ENCODE measurements at places on chromosomes 5 and 9.

- DNase-seq: peak; percentile 31
Observed at GRCh38 chr9:29806937-29807618, 2233.8 kb upstream of the C9orf72 start.

DNA sequence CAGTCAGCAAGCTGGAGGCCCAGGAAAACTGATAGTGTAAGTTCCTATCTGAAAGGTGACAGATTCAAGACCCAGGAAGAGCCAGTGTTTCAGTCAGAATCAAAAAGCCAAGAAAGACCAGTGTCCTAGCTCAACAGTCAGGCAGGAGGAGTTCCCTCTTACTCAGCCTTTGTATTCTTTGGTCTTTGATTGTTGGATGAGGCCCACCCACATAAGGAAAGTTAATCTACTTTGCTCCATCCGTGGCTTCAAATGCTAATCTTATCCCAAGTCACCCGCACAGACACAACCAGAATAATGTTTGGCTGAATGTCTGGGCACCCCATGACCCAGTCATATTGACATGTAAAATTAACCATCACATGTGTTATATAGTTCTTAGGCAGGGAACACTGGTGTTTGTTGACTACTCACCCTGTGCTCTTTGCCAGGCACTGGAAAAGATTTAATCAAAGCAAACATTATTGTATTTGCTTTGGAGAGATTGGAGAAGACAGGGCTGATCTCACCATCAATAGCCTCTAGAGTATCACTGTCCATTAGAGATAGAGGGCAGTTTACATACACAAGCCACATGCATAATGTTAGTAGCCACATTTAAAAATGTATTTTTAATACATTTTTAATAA is 96.3 kb upstream of the KCNN2 start:
- DNase-seq: no peak

DNA sequence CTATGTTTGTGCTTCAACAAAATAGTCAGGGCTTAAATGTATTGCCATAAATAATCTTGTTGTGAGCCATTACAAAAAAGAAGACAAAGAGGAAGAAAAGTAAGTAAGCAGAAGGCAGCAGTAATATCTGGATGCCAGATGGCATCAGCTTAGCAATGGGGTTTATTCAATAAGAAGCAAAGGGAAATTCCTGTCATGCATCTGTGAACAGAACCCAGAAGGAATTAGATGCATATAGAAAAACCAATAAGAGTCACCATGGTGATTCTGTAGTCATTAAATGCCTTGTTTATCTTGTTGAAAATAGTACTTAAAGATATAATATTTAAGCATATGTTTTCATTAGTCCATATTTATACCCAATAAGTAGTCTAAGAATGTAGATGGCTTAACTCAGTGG is 216.0 kb downstream of the ADAMTSL1 start:
- peak; percentile 50 for DNase-seq

DNA sequence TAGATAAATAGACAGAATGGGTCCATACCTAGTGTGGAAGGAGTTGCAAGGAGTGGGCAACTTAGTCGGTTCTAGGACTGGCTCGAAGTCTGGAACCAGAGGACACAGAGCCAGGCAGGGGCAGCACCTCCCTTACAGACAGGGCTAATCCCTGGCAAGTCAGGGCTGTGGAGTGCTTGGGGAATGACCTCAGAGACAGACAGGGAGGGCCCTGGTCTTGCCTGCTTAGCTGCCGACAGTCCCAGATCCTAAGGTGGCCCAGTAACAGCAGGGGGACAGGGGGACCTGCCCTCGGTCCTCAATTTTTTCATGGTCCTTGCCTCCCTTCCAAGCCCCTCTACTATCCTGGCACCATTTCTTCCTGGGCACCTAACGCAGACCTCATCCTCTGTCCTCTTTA is 222.4 kb upstream of the TNC start:
- DNase-seq: no peak

DNA sequence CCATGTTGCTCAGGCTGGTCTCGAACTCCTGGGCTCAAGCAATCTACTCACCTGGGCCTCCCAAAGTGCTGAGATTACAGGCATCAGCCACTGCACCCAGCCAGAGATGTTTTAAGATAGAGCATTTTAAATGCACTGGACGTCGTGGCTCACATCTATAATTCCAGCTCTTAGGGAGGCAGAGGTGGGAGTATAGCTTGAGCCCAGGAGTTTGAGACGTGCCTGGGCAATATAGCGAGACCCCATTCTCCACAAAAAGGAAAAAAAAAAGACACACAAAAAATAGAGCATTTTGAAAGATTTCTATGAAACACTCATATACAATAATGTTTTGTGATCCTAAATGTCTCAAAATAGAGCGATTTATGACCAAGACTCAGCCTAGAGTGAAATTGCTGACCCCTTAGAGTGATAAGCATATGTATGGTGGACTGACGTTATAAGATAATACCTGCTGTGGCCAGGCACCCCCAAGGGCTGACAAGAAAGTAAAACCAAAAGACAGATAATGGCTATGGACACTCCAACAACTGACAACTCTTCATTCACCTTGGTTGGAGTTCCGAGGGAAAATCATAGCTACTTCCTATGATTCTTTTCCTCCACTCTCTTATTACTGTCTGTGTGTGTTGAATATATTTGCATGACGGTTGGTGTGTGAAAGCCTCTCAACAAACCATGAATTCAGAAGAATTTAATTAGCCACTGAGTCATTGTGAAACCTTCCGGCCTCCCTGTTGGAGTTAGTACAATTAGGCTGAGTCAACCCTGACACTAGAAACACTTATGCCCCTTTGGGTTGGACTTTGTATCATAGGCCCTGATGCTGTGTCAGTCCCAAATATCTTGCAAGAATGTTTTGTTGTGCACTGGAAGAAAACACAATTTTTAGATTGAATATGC is 526.5 kb upstream of the NUDT12 start:
- peak; percentile 22 for DNase-seq

- no peak for DNase-seq
Observed at GRCh38 chr9:14061936-14062585, 251.9 kb downstream of the NFIB start.

DNA sequence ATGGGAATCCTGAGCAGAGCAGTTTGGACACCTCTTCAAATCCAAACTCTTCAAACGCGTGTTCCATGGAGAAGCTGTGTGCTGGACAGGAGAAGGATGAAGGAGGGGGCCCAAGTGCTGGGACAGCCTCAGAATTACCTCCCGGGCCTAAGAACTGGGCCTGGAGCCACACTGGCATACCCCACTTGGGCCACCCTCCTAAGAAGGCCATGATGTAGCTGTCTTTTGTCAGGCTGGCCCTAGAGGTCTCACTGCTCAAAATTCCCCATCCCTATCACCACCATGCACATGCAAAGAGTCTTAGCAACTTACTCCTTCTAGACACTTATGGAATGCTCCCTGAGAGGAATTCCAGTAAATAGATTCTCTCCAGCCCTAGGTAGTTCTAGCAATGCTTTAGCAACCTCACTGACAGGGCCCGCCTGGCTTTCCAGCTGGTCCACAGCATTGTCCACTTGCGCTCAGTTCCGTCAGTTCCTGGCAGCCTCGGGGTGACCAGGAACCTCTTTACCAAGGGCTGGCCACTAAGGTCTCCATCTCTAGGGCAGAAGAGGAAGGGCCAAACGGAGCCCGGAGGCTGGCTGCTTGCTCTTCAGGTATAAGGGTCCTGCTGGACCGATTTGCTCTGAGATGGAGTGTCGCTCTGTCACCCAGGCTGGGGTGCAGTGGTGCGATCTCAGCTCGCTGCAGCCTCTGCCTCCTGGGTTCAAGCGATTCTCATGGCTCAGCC is 75.3 kb downstream of the RGS3 start:
- DNase-seq: no peak

DNA sequence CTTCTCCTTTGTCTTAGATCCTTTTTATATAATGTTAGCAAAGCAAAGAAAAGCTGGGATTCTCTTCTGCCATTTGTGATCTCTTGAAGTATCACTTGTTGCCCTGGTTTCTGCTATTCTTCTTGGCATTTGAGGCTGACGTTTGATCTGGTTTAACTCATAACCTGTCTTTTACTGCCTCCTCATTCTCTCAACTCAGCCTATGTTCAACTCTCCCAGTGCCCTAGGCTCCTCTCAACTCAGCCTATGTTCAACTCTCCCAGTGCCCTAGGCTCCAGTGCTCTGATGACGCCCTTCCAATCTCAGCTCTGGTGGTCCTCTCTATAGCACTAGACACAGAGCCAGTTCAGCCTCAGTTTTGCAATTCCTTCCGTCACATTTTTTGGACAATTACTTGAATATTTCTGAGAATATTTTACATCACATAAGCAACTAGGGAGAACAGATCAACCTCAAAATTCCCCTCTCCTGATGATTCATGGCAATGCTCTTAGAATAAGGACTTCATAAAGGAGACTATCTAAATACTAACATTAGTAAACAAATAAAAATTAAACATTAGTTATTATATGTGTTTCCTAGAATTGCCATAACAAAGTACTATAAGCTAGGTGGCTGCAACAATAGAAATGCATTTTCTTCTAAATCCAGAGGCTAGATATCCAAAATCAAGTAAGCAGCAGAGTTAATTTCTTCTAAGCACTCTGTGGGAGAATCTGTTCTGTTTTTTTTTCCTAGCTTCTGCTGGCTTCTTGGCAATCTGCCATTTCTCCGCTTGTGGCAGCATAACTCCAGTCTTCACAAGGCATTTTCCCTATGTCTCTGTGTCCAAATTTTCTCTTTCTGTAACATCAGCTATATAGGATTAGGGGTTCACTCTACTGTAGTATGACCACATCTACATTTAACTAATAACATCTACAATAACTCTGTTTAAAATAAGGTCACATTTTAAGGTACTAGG is 662.1 kb upstream of the FTMT start:
- peak; percentile 75 for DNase-seq

DNA sequence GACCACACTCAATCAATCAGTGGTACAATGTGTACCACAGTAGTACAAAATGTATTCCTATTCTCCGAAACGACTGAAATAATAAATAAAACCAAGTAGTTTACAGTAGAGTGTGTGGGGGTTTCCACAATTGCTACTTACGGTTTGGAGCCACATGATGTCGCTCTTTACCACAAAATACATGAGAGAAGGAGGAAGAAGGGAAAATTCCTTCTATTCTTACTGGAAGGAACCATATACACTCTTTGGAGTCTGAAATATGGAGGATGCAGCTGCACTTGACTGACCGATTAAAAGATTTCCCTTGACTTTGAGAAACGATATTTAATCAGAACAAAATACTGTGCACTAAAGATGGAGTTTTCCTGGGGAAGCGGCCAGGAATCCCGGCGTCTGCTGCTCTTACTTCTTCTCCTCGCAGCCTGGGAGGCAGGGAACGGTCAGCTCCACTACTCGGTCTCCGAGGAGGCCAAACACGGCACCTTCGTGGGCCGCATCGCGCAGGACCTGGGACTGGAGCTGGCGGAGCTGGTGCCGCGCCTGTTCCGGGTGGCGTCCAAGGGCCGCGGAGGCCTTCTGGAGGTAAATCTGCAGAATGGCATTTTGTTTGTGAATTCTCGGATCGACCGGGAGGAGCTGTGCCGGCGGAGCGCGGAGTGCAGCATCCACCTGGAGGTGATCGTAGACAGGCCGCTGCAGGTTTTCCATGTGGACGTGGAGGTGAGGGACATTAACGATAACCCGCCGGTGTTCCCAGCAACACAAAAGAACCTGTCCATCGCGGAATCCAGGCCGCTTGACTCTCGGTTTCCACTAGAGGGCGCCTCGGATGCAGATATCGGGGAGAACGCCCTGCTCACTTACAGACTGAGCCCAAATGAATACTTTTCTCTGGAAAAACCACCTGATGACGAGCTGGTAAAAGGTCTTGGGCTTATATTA is at the start of gene PCDHA4:
Gene PCDHA4, plus strand, starts transcription at position 235 of the 942 bp plus-strand sequence.
- DNase-seq: no peak

GRCh38 chr9:6405371-6405770 is 7.6 kb upstream of the UHRF2 start:
- DNase-seq: no peak
